ENCODE measurements at places on chromosomes 7 and 10.
A peak's percentile ranks its signal among the peaks of the same experiment; 100 is the strongest.

DNA sequence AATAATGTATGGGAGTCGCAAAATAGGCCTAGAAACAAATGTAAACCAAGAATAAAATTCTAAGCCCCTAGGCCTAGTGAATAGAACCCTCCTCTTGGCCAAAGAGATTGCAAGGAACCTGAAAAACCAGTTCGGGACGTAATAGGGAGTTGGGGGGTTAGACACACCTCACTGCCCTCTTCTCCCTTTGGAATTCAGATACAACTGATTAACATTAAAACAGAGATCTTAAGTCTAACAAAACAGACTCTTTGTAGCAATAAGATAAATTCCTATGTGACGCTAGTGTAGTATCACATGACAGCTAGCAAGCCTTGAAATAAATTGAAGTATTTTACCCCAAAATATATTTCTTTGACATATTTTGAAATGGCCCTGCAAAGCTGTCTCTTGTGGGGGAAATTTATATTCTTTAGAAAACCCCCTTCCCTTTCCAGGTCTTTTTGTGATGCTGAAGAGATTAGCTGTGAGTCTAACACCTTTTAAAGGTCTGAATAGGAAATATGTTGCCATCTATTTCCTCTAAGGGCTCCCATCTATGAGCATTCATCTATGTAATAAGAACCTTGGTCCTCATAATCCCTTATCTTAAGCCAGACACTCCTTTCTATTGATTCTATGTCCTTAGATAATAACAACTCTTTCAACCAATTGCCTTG, 623.4 kb upstream of the NRG3 start:
- DNase-seq, result no peak

GRCh38 chr10:3791974-3792633, 7.1 kb upstream of the KLF6 start:
- DNase-seq, result peak; percentile 35

DNA sequence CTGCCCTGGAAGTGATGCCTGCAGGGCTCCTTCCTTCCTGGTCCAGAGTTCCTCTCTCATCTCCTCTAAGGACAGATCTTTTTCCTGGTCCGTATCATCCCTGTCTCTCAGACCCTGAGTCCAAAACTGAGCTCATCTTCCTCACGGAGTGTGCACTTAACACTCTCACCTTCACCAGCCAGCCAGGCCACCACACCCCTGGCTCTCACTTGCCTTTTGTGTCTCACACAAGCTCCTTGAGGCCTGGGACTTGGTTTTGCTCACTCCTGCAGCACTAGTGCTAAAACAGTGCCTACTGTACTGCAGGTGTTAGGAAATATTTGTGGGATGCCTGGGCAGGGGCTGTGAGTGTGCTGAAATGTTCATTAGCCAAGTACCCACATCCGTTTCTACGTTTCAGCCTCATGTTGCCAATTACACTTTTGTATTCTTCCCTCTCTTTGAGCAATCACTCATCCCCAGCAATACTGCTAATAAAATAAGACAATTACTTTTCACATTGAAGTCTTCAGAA, 21.4 kb upstream of the PARP12 start:
- DNase-seq, result no peak

DNA sequence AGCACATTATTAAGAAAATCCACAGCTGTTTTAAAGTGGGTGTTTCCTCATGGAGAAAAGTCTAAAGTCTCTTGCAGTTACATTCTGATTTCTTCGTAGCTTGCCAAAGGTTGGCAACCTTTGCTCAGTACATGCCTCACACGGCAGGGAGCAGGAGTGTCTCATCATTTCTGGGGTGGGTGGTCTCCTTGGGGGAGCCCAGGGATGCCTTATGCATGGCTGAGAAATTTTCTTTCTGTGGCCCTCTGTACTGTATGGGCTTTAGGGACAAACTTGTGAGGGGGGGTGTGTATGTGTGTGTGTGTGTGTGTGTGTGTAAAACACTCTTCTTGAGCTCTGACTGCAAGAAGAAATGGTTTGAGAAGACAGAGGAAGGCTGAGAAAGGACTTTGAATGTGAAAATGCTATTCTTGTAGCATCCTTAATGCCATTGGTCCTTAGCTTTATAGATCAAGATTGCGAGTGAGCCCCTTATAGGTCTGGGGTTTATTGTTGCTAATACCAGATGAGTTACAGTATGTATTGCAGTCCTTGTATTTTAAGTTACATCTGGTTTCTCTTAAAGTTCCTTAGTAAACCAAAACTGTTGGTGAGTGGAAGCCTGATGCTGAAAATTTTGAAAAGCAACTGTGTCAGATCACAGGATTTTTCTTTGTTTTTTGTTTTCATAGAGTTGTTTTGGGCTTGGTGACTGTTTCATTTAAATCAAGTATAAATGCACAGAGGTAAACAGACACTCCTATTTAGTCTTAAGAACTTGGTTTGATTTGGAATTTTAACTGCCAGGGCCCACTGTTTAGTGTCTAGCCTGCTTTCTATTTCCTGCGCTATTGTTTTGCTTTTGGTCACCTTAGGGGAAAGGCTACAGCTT, 242.0 kb downstream of the BICC1 start:
- no peak for DNase-seq

DNA sequence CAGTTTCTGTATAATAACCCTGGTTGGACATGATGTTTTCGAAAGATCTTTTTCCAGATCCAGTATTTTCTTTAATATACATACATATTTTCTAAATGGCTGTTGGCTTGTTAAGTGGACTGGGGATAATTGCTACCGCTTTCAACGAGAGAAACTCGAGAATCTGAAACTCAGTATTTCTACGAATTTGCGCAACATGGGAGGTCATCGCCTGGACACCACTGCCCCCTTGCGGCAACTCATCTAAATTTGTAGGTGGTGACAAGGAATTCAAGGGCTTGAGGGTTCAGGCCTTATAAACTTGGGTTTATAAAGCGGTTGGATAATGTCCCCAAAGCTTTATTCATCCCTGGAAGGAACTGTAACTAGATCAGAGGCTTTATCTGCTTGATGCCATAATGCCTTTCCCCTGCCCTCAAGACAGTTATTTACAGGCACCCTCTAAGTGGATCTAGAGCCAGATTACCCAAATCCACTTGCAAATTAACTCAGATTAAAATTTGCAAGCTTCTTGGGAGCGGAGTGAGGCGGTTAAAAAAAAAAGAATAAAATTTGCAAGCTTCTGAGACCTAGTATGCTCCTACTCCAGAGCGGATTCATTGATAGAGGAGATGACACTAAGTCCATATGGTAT, 21.3 kb upstream of the KCNK18 start:
- peak; percentile 88 for DNase-seq

DNA sequence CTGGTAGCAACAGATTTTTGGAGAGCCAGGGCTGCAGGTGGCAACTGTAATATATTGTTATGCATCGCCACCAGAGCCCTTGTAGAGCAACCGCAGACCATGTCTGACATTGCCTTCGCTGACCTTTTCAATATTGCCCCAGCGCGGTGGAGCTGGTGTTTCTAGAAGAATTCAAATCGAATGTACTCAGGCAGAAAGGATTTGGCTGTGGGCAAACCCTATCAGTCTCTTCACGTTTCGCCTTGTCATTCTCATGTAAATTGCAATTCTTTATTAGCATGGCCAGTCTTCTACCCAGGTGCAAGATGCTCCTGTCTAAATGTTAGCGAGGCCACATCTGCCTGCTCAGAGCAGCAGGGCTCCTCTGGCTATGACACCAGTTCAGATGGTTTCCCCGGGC, 490.2 kb upstream of the AUTS2 start:
- DNase-seq, result no peak

GRCh38 chr10:74377476-74377875, 226.5 kb downstream of the ADK start:
- DNase-seq, result no peak

DNA sequence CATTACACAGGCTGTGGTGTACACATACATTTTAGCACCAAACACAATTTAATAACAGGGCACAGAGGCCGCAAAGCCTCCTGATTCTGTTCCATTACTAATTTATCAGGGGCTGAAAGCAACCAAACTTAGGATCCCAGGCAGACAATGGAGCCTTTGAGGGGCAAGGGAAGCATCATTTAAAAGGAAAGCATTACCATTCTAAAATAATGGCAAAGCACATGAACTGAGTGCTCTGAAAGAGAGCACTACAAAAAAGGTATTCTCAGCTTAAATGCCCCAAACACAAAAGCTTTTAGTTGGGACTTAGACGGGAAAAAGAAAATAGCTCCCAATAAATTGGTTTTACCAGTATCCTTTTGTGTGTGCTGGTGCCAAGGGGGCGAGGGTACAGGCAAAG, 282.0 kb upstream of the ETV1 start:
- no peak for DNase-seq

- no peak for DNase-seq
These were observed 48.7 kb downstream of the LSMEM1 start for GRCh38 chr7:112529521-112529920.

DNA sequence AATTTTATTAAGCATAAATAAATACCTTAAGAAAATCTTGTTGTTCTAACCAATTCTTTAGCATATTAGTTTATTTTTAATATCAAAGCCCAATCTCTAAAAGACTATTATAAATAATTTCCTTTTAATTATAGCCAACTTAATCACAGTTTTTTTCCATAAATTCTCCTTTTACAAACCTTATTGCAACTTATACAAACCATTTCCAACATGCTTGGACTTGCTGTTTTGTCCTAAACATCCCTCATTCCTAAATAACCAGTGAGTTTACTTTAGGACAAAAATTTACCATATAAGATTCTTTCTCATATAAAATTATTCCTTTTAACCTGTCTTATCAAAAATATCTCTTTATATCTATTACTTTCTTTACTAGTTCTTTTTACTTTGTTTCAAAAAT, 25.2 kb upstream of the LSM8 start:
- no peak for DNase-seq
